ENCODE measurements at places on chromosomes 5 and 9.

DNA sequence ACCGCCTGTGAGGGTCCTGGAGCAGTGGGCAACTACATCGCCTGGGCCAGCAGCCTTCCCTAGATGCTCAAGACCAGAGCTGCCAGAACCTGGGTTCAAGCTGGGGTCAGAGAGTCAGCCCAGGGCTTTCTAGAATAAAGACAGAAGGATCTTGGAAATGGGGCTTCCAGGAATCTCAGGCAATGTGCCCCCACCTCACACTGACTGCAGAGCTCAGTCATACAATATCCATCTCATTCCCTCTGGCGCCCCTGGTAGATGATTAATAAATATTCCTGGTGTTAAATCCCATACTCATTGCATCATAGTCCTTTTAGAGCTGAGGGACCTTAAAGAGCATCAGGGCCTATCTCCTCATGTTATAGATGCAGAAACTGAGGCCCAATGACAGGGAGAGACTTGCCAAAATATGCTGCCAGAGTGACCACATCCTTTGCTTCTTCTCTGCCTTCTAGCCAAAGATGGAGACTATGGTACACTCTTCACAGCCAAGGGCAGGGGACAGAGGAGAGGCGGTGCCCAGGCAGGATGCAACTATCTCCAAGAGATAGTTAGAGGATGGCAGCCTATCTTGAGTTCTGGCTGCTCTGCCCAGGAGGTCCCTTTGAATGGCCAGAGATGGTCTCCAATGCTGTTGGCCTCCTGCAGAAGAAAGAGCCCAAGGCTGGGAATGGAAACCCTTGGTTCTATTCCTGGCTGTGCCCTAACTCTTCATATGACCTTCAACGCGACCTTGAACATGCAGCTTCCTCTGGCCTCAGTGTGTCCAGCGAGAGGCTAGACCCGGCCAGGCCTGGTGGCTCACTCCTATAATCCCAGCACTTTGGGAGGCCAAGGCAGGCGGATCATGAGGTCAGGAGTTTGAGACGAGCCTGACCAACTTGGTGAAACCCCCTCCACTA, 36.2 kb upstream of the IL17B start:
- no peak for DNase-seq

- DNase-seq: no peak
Observed at GRCh38 chr5:141863569-141864178, 14.5 kb downstream of the PCDH1 start.

DNA sequence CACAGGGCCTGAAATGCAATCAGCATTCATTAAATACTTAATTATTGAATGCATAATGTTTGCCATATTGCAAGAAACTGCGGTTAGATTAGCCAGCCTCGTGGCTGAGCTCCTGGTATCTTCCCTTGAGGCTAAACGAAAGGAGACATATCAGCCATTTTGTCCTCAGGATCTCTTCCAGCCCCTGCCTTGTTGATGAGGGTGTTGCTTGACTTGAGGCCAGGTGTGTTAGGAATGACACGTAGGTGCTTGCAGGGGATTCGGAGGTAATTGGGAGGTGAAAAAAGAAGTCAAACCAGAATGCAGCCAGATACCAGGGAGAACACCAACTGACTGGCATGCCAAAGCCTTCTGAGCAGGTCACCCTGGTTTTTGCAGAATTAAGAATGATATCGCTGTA, 12.5 kb downstream of the SH3RF2 start:
- no peak for DNase-seq

DNA sequence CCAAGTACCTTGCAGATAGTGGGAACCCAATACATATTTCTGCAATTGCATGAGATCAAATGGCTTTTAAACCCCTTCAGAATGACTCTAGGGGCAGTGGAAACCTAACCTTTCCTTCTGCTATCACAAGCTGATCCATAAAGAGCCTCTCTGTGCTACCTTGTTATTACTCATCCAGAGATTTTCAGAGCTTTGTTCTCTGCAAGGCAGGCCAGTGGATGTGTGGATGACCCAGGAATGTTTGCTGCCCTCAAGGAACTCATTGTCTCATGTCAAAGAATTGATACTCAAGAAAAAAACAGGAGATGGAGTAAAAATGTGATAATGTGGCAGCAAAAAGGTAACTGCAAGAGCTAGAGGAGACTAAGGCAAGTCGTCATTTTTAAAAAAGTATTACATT, 164.1 kb downstream of the HMHB1 start:
- no peak for DNase-seq

DNA sequence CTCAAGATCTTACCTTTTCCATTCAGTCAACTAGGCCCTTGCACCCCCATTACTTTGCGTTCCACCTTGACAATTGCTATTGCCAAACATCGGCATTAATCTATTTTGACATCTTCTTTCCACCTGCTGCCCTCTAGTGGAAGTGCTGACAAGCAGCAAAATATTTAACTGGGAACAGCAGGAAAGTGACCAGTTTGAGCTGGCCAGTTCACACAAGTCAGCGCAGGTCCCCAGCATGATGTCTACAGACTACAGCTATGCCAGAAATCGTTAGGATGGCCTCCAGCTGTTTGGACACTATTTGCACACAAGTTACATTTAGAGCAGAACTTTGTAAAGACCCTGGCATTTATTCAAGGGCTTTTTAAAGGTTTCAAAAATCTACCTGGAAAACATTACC, 160.1 kb downstream of the GHR start:
- peak; percentile 20 for DNase-seq

DNA sequence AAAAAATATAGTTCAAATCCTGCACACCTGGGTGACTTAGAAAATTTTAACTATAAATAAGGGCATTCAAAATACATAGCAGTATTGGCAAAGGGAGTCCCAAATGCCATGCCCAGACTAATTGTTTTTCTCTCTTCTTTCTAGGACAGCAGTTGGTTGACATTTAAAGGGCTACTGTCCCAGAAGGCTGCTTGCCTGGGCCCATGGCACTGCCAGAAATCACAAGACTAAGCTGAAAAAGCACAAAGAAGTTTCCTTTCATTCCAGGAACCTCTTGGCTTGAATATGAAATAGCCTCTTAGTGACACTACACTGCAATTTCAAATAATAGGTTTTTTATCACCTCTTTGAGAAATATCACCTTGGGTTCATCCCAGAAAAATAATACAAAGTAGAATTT, 388.9 kb upstream of the TRPC7 start:
- no peak for DNase-seq

DNA sequence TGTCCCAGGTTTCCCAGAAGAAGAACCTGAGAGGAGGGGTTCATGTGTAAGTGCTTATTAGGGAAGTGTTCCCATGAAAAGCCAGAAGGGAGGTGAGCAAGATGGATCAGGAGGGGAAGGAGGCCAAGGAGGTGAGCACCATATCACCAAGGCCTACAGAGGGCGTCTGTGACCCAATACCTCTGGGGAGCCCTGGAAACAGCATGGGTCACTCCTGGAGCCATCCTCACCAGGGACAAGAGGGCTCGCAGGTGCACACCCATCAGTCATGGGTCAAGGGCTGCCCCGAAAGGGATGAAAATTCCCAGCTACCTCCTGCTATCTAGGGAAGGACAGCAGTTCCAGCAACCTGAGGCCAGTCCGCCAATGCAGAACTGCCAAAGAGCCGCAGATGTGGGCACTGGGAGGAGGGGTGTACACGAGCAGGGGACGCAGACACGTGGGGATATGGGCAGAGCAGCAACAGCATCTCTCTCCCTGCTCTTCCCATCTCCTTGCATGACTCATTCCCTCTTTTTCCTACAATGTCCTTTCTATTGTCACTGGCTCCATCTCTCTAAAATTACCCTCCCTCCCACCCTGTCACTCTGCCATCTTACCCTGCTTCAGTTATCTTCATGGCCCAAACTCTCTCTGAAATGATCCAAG, 167.6 kb upstream of the FSTL4 start:
- no peak for DNase-seq

DNA sequence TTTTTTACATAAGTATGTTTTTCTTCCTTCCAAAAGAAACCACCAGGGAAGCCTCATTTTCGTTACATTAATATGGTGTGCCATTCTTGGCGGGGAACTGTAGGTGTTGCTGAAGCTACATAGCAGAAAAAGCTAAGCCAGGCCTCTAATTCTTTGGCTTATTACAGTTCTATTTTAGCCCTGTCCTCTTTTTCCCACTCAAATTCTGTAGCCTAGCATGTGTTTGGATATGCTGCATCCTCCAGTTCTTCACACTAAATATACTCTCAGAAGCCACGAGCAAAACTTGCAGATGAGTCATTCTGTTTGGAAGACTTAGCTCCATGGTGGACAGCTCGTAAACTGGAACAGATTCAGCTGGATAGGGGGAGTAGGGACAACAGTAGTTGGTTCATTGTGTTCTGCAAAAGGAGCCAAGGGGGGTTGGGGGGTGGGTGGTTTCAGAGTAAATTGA, 369.4 kb downstream of the TMEM161B start:
- no peak for DNase-seq

Data from CD4-positive, alpha-beta T cell treated with Interleukin-6 at 100 ng/mL for 8 hours (primary cell).